Activated CD4-positive, alpha-beta memory T cell treated with anti-CD3 and anti-CD28 coated beads for 36 hours (primary cell): ENCODE measurements at places on chromosomes 16 and 17. TPM values are rescaled to one million over a fixed set of nuclear protein-coding genes. Genes with fewer than 3 reads are reported as not detected.

The EPOP gene
- 37.1 TPM for total RNA-seq

- H3K4me1 ChIP-seq, result no peaks in the 10 kb centered on the region
- no peaks in the 10 kb centered on the region for H3K36me3 ChIP-seq
- H3K4me3 ChIP-seq, result no peak overlapping the region
Measured at GRCh38 chr16:48206594-48207242, 37.4 kb upstream of the LONP2 start.

DNA sequence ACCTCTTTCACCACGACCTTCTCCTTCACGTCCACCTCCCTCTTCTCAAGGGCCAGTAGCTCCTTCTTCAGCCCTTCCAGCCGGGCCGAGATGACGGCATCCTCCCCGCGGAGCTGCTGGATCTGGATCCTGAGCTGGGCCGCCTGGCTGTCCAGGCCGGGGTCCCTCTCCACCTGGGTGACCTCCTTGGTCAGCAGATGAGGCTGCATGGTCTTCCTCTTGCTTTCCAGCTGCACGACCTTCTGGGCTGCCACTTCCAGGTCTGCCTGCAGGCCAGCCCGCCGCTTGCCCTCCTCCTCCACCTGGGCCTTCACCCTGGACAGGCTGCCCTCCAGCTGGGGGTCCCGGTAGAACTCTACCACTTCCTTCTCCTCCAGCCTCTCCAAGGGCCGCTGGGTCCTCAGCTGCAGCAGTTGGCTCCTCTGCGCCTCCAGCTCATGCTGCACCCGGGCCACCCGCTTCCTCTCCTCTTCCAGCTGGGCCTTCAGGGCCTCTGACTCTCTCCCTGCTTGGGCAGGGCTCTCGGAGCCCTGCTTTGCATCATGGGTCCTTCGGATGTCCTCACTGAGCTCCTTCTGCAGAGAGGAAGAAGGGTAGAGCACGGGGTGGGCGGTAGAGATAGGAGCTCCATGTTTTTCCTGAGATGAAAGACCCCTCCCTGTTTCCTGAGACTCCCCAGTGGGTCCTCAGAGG lies 9.5 kb downstream of the CDK3 start:
- H3K36me3 ChIP-seq, result no peaks in the 10 kb centered on the region
- no peak overlapping the region for H3K4me3 ChIP-seq
- no peak for DNase-seq
- no peaks in the 10 kb centered on the region for H3K27me3 ChIP-seq

GRCh38 chr17:49730078-49730784 lies 22.5 kb upstream of the SLC35B1 start:
- H3K4me1 ChIP-seq, result peaks cover 54% of the 10 kb centered on the region
- H3K27me3 ChIP-seq, result no peaks in the 10 kb centered on the region
- H3K4me3 ChIP-seq, result no peak overlapping the region

GRCh38 chr17:82007495-82008257 lies 15.0 kb downstream of the CENPX start:
- H3K4me1 ChIP-seq, result peaks cover 5% of the 10 kb centered on the region
- no peak for DNase-seq
- no peak overlapping the region for H3K27ac ChIP-seq
- H3K27me3 ChIP-seq, result no peaks in the 10 kb centered on the region

DNA sequence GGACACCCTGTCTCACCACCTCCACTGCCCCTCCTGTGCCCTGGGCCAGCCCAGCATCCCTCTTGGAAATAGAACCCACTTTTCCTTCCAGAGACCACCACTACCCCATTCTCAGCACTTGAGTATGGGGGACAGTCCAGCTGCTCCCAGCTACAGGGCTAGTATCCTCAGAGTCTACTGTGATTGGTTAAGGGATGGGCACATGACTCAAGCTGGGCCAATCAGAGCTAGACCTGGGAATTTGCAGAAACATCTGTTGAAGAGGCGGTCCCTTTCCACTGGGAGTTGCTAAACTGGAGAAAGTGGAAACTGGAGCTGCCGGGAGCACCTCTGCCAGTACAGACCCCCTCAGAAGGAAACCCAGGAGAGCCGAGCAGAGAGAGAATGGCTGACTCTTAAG lies 156.6 kb downstream of the GSG1L start:
- peaks cover 13% of the 10 kb centered on the region for H3K27me3 ChIP-seq
- no peak overlapping the region for H3K27ac ChIP-seq
- H3K36me3 ChIP-seq, result no peaks in the 10 kb centered on the region
- DNase-seq, result no peak
- no peak overlapping the region for H3K4me3 ChIP-seq
